ENCODE measurements at places on chromosomes 3 and 15.

- DNase-seq = no peak
Measured at GRCh38 chr3:143295201-143296080, 175.9 kb downstream of the CHST2 start.

- DNase-seq = no peak
Measured at GRCh38 chr3:56835650-56836227, 34.0 kb upstream of the ARHGEF3 start.

- no peak for DNase-seq
Measured at GRCh38 chr3:188229177-188229576, 75.2 kb downstream of the LPP start.

DNA sequence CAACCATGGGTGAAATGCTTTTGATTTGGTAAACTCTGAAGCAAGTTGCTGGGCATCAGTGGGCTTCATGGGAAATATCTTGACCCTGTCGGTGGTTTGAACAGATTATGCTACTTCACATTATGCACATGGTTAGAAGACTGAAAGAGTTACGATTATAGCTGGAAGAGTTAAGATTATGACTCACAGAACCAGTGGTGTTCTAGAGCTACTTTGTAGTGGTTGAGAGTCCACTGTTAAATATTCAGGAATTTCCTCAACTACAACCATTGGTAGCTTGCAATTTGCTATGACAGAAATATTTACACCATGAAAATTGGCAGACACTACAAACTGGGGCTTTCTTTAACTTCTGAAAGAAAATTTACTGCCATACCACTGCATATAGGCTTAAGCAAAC, 99.3 kb downstream of the GADL1 start:
- DNase-seq = peak; percentile 54

DNA sequence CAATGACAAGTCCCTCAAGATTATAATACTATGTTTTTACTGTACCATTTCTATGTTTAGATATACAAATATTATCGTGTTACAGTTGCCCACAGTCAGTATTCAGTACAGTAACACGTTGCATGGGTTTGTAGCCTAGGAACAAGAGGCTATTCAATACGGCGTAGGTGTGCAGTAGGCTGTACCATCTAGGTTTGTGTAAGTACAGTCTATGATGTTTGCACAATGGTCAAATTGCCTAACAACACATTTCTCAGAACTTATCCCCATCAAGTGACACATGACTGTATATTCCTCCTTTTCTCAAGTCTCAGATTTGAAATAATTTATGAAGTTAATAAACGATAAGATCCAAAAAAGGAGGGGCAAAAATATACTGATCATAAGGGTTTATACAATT, 21.7 kb downstream of the ZDHHC3 start:
- DNase-seq = no peak

DNA sequence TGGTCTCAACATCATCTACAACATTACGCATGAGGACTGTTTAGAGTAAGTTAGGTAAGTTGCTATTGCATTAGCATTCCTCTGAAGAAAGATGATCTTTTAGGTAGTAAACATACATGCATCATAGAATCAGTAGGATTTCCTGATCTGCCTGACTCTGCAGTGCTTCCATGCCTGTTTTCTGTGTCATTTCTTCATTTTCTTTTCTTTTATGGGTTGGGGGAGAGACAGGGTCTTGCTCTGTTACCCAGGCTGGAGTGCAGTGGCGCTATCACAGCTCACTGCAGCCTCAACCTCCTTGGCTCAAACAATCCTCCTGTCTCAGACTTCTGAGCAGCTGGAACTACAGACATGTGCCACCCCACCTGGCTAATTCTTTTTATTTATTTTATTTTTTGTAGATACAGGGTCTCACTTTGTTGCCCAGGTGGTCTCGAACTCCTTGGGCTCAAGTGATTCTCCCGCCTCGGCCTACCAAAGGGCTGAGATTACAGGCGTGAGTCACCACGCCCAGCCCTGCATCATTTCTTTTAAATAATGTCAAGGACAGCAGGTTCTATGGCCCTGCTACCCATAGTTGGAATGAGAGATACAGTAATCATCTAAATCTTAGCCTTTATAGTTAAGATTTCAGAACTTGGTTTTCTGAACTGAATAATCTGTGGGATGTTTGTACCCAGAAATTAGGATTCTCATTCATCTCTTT, 184.3 kb downstream of the GHSR start:
- DNase-seq = no peak

DNA sequence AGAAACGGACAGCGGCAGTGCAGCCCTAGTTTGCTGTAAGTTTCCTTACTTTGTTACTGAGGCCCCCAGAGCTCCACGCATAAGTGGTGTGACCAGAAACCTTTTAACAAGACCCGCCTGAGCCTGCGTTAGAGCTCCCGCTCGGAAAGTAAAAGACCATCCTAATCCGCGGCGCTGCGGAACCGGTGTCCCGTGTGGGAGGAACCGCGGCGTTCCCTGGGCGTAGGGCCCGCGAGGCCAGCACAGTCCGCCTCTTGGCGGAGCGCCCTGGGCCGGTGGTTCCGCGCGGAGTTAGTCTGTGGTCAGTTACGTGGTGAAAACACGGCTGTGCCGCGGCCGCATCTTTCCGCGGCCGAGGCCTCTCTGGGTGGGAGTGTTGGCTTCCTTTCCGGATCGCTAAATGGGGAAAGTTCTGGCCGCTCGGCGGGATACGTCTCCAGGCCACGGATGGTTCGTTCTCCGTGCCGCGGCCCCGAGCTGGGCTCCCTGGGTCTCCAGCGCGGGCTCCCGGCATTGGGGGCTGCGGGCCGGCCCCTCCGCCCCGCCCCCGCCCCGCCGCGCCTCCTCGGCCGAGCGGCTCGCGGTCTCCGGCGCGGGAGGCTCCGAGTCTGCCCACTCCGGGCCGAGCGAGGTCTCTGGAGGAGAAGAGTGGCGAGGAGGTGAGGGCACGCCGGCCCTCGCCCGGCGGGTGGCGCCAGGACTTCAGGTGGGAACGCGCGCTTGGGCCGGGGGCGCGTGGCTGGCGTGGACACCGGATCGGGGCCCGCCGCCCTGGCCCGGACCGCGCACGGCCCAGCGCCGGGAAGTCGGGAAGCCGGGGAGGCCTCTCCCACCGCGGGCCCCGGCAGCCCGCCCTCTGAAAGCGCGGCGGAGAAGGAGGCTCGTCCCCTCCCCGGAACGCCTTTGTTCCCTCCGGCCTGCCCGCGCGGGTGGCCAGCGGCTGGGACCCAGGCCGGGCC, 754 bp downstream of the B3GNT5 start:
- peak; percentile 42 for DNase-seq

- DNase-seq = no peak
Measured at GRCh38 chr3:194584320-194584776, 48.9 kb downstream of the TMEM44 start.

DNA sequence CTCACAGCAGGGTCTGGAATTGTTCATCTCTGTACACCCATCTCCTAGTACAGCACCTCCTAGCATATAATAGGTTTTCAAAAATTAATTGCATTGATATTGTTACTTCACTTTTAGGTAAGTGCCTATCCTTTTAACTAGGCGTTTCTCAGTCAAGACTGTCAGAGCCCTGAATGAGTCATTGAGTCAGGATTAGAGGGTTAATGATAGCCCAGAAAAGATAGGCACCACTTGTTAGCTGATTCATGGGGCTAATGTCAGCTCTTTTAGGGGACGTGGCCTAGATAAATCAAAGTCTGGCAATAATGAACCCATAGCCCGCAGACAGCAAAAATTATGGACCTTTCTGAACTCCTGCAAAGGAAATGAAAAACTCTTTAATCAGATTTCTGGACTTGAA, 42.9 kb downstream of the TIMP4 start:
- DNase-seq = no peak

DNA sequence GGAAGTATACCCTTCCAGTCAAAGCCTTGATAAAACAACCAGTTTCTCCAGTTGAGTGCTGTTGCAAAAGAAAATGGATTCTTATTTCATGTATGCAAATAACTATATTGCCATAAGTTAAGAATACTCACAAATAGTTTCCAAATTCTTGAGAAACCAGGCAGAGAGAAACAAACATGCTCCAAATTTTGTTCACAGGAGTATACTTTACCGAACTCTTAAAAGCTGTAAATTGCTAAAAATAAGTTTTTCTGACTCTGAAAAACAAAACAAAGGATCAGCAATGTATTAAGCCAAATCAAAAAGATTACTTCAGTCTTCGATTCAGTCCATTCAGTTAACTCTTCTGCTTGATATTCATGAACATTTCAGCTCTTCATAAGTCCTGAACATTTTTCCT, 646.5 kb downstream of the MCTP2 start:
- DNase-seq = no peak

DNA sequence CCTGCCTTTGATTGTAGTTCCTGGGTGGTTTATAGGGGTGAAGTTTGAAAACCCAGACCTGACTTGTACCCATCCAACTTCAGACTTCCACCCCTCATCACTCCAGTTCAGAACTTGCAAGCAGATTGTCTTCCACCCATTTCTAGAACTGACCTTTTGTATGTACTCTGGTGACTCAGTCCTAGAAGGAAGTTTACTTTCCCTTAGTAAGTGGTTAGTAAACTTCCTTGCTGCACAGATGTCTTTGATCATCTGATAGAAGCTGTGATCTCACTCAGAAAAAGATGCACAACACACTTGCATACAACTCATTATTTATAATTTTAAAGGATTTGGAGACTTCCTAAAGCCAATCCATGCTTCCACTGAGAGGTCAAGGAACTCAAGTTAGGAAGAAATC, 368.0 kb downstream of the MFSD1 start:
- peak; percentile 61 for DNase-seq
